Lung microvascular endothelial cell (primary cell): ENCODE measurements at places on chromosomes 2 and 18. TPM values are rescaled to one million over a fixed set of nuclear protein-coding genes. Genes with fewer than 3 reads are reported as not detected.

GRCh38 chr18:27856820-27857219 is 320.1 kb downstream of the CDH2 start:
- no peak for DNase-seq

- DNase-seq = peak; percentile 97
Observed at GRCh38 chr2:9262671-9263171, 56.1 kb downstream of the ASAP2 start.

Gene HOXD12
- total RNA-seq = not detected in 2 replicates

- no peak for DNase-seq
Observed at GRCh38 chr2:106970471-106971261, 84.7 kb upstream of the ST6GAL2 start.

GRCh38 chr18:76502551-76502950 is 7.5 kb upstream of the ZNF516 start:
- DNase-seq = no peak

- no peak for DNase-seq
Observed at GRCh38 chr2:10413503-10413902, 34.6 kb downstream of the ODC1 start.

- peak; percentile 34 for DNase-seq
Observed at GRCh38 chr2:97906307-97906706, 89.4 kb downstream of the TMEM131 start.

DNA sequence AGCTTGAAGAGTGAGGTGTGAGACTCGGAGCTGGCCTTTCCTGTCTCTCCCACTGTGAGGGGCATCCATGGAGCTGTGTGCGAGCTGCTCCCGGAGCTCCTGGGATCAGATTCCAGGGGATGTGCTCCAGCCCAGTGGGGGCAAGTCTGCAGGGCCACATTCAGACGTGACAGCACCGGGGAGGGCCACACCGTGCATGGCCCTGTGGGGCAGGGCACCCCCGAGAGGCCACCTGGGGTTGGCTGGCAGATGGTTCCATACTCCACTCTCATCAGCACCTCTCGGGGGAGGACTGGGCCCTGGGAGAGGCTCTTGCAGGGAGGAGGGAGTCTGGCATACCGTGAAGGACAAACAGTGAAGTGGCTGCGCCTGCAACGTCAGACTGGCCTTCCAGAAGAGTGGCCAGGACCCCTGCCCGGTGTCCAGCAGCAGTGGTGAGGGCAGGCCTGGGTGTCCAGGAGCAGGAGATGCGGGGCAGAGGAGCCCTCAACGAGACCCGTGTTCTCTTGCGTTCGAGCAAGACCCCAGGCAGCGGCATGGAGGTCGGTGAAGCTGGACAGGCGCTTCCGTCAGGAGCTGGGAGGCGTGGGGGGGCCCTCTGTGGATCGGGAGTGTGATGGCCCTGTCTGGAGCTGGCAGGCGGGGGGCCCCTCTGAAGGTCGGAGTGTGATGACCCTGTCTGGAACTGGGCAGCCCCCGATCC is 84.3 kb downstream of the ASB1 start:
- DNase-seq = no peak

Gene ZSWIM2
- not detected in 2 replicates for total RNA-seq

Gene DSG4
- not detected in 2 replicates for total RNA-seq

Gene PREPL
- total RNA-seq = 7.6 and 16.1 TPM in 2 replicates

GRCh38 chr2:23550553-23550952 is 165.6 kb downstream of the KLHL29 start:
- DNase-seq = peak; percentile 19

DNA sequence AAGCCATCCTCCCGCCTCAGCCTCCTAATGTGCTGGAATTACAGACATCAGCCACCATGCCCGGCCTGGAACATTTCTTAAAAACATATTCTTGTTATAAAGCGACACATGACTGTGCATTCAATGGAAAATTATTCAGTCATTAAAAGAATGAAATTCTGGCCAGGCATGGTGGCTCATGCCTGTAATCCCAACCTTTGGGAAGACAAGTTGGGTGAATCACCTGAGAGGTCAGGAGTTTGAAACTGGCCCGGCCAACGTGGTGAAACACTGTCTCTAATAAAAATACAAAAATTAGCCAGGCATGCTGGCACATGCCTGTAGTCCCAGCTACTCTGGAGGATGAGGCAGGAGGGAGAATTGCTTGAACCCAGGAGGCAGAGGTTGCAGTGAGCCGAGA is 21.6 kb upstream of the RPRD1A start:
- DNase-seq = no peak

DNA sequence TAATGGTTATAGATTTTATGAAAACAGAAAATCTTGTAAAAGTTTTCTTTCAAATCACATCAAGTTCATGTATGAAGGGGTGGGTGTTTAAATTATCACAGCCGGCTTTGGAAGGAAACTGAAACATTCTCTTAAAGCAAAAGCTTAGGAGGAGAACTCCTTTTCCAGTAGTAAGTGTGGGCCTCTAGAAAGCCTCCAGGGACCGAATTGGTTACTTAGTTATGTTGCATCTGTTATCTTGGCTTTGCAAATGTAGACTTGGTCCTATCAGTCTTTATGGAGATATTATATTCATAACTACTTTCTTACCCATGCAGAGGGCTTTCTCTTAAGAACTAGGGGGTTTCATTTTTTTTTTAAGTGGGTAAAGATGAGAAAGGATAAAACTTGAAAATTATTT is 7.4 kb downstream of the NAB1 start:
- no peak for DNase-seq

Gene NAT8
- not detected in 2 replicates for total RNA-seq

- no peak for DNase-seq
Observed at GRCh38 chr2:63056107-63057050, 5.7 kb downstream of the OTX1 start.

DNA sequence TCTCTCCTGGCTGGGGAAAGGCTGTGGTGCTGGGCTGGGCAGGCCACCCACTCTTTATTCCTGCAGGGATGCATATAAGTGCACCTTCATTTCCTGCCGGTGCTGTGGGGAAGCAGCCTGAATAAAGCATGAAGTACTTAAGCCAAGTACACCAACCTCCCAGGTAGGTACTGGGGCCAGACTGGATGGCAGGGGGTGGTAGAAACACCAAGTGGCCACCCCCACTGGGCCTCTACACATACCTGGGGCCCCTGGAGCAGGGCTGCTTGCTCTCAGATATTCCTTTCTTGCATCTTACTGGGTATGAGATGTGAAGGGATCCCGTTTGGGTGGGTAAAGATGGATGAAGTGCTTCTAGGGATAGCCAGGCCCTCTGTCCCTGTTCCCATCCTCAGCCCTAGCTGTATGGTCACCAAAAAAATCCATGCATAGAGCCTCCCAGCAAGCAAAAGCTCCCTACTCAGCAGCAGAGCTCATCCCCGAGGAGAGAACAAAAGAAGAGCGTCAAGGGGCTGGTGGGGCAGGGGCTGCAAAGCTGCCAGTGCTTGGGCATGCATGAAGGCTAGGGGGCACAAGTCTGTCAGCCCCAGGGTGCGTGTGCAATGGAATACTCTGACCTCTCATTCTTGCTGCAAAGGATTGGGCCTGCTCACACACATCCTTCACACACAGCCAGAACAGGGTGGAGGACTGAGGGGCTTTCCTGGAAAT is 22.0 kb downstream of the CCT7 start:
- DNase-seq = no peak

DNA sequence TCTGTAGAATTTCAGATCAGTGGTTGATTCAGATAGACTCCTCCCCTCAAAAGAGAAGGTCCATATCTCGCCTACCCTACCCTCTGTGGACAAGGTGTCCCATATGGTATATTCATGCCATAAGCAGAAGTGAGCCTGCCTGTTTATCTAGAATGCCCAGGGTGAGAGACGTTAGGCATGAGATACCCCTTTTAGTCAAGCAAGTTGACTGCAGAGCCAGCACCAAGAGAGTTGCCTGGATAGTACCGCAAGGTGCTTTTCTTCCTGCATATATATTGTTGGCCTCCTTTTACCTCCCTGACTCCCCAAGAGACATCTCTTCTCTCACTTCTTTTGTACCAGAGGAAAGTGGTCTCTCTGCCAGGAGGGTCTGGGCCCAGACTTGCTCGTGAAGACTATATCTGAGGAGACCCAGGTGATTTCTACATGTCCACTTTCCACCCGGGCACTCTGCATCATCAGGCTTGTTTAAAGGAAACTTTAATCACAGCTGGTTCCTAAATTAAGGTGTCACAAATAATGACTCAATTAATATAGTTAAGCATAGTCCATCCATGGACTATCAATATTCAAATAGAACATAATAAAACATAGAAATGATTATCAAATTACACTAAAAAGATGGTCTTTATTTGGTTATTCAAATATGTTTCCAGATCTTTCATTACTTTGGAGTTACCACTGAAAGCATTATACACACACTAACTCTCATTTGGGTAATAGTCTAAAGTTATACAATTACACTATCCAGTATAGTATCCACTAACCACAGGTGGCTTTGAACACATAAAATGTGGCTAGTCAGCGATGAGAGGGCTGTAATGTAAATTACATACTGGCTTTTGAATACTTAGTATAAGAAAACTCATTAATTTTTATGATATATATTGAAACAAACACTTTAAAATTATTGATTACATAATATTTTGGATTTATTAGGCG is 4.1 kb downstream of the ITGA4 start:
- DNase-seq = no peak

Gene GPR75
- 0.65 and 1.4 TPM in 2 replicates for total RNA-seq

GRCh38 chr2:113895819-113896563 is 6.1 kb downstream of the ACTR3 start:
- DNase-seq = no peak

Gene SAG
- not detected in 2 replicates for total RNA-seq

DNA sequence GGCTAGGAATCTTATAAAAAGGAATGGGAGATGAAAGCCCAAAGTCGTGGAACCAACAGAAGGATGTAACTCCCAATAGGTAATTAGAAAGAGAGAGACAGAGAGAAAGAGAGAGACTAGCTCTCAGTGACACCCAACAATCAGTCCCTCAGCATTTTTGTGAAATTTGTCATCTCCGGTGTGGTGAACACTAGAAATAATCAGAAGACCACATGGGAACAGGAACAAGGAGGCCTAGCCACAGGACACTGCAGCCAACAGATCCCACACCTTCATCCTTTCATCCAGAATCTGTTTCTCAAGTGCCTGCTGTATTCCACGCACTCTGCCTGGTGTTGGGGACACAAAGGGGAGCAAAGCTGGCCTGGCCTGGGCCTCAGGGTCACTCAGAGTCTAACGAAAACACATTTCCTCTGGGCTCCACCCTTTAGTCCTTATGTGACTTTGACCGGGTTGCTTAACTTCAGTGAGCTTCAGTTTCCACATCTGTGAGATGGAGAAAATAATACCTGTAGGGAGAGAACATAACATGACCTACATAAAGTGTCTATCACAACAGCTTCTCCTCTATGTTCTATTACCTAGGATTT is 53.1 kb downstream of the EHD3 start:
- DNase-seq = peak; percentile 10

Gene ACSL3
- 82.8 and 109 TPM in 2 replicates for total RNA-seq

- no peak for DNase-seq
Observed at GRCh38 chr2:8030573-8031303, 651.1 kb upstream of the ID2 start.

- DNase-seq = no peak
Observed at GRCh38 chr2:206920951-206921350, 18.4 kb upstream of the CPO start.

GRCh38 chr2:59585655-59586054 is 967.8 kb downstream of the BCL11A start:
- DNase-seq = no peak

DNA sequence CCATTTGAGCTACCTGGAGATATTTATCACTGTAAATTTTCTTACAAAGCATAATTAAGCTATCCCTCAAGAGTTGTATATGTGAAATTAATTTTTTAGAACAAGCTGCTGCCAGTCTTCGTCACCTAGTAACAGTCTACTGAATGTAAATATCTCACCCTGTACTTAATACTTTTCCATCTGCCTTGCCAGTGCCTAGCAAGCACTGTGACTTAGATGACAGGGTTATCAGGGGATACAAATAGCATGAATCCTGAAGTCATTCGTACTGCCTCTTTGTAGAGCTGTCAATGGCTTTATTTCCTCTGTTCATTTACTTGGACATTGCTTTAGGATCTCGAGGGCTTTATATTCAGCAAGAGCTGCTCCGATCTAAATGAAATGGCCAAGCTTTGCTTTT is 763.6 kb downstream of the ADCYAP1 start:
- DNase-seq = no peak

GRCh38 chr18:44818668-44819403 is 138.1 kb downstream of the SETBP1 start:
- no peak for DNase-seq

Gene ASB18
- total RNA-seq = not detected in 2 replicates

GRCh38 chr2:170409164-170409535 is 231.2 kb downstream of the MYO3B start:
- DNase-seq = peak; percentile 76

DNA sequence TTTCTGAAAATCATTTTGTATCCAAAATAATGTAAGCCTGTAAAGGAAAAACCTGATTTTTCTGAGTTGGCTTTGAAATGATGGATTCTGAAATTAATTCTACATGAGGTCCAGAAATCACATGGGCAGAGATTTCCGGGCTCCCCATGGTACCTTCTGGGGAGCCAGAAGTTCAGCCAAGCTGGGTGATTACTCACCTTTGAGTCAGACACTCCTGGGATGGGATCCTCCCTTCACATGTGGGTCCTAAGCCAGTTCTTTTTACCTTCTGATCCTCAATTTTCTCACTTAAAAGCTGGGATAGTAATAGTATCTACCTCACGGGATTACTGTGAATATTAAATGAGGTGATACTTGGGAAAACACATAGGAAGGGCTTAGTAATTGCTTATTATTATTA is 179.8 kb upstream of the EPAS1 start:
- DNase-seq = peak; percentile 82

- DNase-seq = peak; percentile 61
Observed at GRCh38 chr2:70851704-70852103, 16.1 kb upstream of the CD207 start.

Gene PDE1A
- 3.0 and 3.7 TPM in 2 replicates for total RNA-seq

DNA sequence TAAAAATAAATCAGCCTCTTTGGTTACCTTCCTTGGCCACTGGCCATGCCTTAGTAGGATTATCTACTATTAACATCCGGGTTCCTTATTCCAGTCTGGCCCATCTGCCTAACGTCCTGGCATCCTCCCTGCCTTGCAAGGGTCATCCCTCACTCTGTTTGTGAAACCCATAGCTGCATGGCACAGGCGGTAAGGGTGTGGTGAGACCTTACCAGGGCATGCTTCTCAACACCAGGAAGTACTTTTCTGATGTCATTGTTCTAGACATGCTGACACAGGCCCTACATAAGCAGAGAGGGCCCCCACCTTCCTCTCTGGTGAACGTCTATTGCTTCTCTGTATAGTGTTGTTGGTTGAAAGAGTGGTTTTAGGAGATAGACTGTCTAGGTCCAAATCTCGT is 296.8 kb upstream of the SPRED2 start:
- no peak for DNase-seq

Gene RTP5
- total RNA-seq = not detected in 2 replicates

Gene MCM6
- total RNA-seq = 7.5 and 11.1 TPM in 2 replicates

- DNase-seq = no peak
Observed at GRCh38 chr2:174633623-174633930, 36.0 kb upstream of the WIPF1 start.

DNA sequence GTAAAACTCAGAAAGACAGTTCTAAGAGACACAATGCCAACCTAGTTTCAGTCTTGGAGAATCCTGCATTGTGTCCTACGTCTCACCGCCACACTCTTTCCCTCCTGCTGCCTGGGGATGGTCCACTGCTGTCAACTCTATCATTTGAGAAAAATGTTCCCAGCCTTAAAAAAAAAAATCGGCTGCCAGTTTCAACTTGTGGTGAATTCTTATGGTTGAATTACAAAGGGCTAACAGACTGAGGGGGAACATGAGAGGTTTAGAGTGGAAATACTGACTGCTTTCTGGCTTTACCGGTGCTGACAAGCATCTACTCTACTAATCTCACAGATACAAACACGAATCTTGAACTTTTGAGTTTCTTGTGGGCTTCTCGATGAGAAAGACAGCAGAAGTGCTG is 74.0 kb downstream of the NAB1 start:
- DNase-seq = no peak

Gene POTEC
- not detected in 2 replicates for total RNA-seq
